Activated T-cell treated with anti-CD3 and anti-CD28 coated beads, Interleukin-2, amount 50 U/mL, for 48 hours (primary cell): ENCODE measurements at places on chromosomes 5 and 9.

- no peak for DNase-seq
Measured at GRCh38 chr5:136200130-136200529, 7.2 kb upstream of the SMIM32 start.

DNA sequence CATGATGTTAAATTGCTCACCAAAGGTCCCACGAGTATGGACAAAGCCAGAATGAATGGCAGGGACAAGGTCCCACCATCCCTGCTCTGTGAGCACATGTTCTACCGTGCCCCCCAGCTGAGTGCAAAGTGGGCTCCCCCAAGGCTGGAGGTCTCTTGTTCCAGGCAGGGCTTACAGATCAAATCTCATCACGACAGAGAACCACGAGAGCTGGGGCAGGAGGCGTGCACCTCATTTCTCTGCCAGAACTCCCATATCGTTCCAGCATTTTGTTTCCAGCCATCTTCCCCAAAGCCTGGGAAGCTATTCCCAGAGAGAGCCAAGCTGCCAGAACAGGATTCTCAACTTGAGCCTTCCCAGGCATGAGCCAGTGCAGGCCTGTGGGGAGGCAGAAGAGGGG is 108.5 kb downstream of the ZNF354C start:
- no peak for DNase-seq

DNA sequence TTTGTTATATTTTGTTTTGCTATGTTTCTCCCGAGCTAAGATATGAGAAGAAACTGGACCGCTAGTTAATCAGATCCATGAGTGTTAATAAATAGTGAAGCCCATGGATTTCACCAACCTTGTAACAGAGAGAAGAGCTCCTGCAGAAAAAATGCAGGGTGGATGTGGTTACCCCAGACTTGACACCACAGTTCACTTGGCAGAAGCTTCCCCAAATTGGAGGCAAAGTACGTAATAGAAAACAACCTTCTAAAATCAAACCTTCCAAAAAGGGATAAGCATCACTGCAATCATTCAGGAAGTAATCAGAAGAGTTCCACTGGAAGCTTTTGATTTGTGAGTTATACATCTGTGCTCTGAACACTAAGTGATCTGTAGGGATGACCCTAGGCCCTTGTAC is 267.5 kb downstream of the ACTL7B start:
- no peak for DNase-seq

- DNase-seq: no peak
Measured at GRCh38 chr9:68597362-68597997, 56.8 kb upstream of the TMEM252 start.
